ENCODE measurements at places on chromosomes 1 and 21. TPM values are rescaled to one million over a fixed set of nuclear protein-coding genes. Genes with fewer than 3 reads are reported as not detected.

The C1orf185 gene
- not detected for total RNA-seq

The TCP10L gene
- 0.97 TPM for total RNA-seq

The LCE1F gene
- not detected for total RNA-seq

The OR2T11 gene
- total RNA-seq = not detected

The DNAJC28 gene
- 0.38 TPM for total RNA-seq

The MTARC1 gene
- total RNA-seq = 0.76 TPM

The JUN gene
- 112 TPM for total RNA-seq

The DIO1 gene
- not detected for total RNA-seq

The CSRP1 gene
- 1,256 TPM for total RNA-seq

The LRRC8B gene
- 0.63 TPM for total RNA-seq

The OR2T35 gene
- not detected for total RNA-seq

The S100B gene
- not detected for total RNA-seq

The CTSE gene
- not detected for total RNA-seq

The NBPF4 gene
- total RNA-seq = not detected

The ZNF593OS gene
- not detected for total RNA-seq

The RNF186 gene
- total RNA-seq = not detected

The SHE gene
- not detected for total RNA-seq

The THEM5 gene
- not detected for total RNA-seq

The UBL4B gene
- total RNA-seq = not detected

The GFI1 gene
- total RNA-seq = not detected

The RGS5 gene
- 2.7 TPM for total RNA-seq

The FAM3B gene
- not detected for total RNA-seq

The CD48 gene
- total RNA-seq = not detected

The FALEC gene
- not detected for total RNA-seq

The LAX1 gene
- total RNA-seq = not detected

The PADI2 gene
- 0.13 TPM for total RNA-seq

The SNIP1 gene
- 12.3 TPM for total RNA-seq

The TFF3 gene
- not detected for total RNA-seq

The KIF1B gene
- 24.8 TPM for total RNA-seq

The HCRTR1 gene
- not detected for total RNA-seq

The SDHB gene
- 84.1 TPM for total RNA-seq

The APCS gene
- not detected for total RNA-seq

The RGS8 gene
- not detected for total RNA-seq

The CHAF1B gene
- 3.0 TPM for total RNA-seq

The EPHB2 gene
- 9.0 TPM for total RNA-seq

The LY9 gene
- total RNA-seq = not detected

The PLA2G2A gene
- total RNA-seq = not detected

The PLA2G2D gene
- not detected for total RNA-seq

The SPATA17 gene
- 0.43 TPM for total RNA-seq

The PYHIN1 gene
- total RNA-seq = not detected

The C1orf87 gene
- total RNA-seq = not detected

The SPRR2G gene
- total RNA-seq = not detected

The UTS2 gene
- total RNA-seq = not detected

The ANKRD45 gene
- not detected for total RNA-seq

The LUZP1 gene
- total RNA-seq = 28.1 TPM

The FAM177B gene
- not detected for total RNA-seq

The C8A gene
- total RNA-seq = not detected

The NID1 gene
- 73.6 TPM for total RNA-seq

The HORMAD1 gene
- not detected for total RNA-seq

The SHC1 gene
- 295 TPM for total RNA-seq

The GPR3 gene
- 0.38 TPM for total RNA-seq

The AMY1A gene
- total RNA-seq = not detected

The KLHDC7A gene
- total RNA-seq = not detected

The RGS13 gene
- total RNA-seq = not detected

The KLF17 gene
- total RNA-seq = 0.11 TPM
